ENCODE measurements at places on chromosomes 6 and 20.
A peak's percentile ranks its signal among the peaks of the same experiment; 100 is the strongest.

GRCh38 chr6:66245231-66245630 is 538.2 kb upstream of the EYS start:
- DNase-seq: no peak

DNA sequence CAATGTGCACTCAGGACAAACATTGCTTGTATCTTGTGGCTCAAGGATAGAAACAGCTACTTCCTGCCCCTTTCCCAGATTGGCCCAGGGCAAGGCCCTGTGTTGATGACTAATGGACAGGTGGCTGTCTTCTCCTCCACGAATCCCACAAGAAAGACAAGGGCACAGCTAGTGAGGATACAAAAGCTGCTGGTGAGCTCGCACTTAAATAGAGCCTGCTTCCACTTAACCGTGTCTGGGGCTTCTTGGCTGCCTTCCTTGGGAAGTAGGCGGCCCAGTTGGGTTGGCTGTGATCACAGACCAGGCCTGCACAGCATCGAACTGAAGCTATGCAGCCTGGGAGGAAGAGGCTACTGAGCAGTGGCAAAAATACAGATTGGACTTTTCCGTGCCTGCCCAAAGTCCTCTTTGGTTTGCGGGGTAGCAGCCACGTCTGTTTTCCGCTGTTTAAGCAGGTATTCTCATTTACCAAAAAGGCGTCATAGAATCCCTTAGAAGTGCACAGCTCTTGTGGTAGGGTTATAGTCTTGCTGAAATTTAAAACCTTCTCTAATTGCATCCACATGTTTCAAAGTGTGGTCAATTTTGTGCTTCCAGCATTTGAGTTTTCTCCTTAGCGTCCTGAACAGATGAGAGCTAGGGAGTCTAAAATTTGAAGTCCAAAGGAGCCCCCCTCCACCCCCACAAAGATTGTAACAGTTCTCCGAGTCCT is 23.0 kb upstream of the NAA20 start:
- DNase-seq: peak; percentile 66

GRCh38 chr20:62838128-62838891 is 21.5 kb downstream of the COL9A3 start:
- DNase-seq: peak; percentile 56

DNA sequence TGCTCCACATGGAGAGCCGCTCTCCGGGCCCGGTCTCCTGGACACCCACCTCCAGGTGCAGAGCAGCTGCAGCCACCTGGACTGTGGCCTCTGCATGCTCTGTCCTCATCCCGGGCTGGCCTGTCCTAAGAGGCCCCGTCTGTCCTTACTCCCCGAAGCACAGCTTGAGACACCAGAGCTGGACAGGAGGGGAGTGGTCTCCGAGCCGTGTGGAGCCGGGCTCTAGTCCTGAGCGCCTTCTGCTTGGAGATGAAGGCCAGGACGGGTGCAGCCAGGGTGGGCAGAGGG is 6.7 kb upstream of the NTSR1 start:
- DNase-seq: no peak

DNA sequence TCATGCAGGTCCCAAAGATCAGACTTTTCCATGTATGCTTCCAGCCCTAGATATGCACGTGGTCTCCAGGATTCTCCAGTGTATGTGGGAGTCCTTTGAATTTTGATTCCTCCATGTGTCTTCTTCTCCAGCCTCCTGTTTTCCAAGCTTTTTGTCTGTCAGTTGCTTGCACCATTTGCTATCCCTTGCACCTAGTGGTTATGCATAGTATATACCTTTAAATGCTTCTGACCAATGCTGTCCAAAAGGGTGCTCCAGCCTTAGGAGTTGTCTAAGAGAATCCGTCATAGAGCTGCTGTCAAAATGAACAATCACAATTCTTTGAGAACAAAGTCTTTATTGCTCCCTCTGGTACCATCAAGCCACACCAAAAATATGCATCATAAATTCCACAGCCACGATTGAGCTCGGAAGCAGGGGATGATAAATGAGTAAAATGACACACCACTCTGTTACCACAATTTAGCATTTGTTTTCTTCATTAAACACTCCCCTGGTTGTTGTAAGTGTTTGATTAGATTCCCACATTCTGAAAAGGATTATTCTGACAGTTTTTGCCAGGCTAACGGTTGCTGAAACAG is 706.2 kb upstream of the GJE1 start:
- DNase-seq: no peak

GRCh38 chr6:23828861-23829260 is 297.2 kb upstream of the NRSN1 start:
- no peak for DNase-seq

GRCh38 chr6:167208819-167209576 is 51.2 kb upstream of the GPR31 start:
- DNase-seq: no peak

DNA sequence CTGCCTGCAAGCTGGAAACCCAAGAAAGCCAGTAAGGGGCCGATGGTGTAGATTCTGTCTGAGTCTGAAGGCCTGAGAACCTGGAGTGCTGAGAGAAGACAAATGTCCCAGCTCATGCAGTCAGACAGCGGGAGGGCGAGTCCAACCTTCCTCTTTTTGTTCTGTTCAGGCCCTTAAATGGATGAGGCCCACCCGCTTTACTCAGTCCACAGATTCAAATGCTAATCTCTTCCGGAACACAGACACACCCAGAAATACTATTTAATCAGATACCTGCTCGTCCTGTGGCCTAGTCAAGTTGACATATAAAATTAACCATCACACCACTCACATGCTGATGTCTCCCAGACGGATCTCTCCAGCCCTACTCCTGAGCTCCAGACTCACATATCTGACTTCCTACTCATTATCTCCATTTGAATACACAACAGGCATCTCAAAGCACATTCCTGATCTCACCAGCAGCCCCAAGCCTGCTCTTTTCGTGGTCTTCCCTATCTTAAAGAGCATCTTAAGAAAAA is 26.7 kb upstream of the SRC start:
- no peak for DNase-seq

GRCh38 chr6:50305660-50306059 is 255.9 kb upstream of the DEFB112 start:
- no peak for DNase-seq

GRCh38 chr6:9437836-9438235 is 977.0 kb downstream of the TFAP2A start:
- DNase-seq: no peak

GRCh38 chr6:149380523-149380922 is 19.5 kb upstream of the SUMO4 start:
- no peak for DNase-seq

DNA sequence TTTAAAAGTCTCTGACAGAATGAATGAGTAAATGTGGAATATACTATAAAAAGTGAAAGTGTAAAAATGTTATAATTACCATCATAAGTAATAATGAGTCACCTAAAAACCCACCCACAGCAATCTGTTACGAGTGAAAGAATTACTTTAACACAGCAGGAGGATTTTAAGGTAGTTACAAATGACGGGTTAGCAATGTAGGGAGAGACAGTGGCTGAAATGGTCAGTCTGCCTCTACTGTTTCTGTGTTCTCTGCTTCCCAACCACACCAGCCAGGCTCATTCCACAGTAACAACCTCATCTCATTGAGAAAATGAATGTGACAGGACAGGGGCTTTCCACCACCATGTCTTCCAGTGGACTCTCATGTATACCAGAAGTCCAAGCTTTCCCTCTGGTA is 124.4 kb upstream of the KCNK16 start:
- no peak for DNase-seq

- DNase-seq: no peak
Measured at GRCh38 chr6:3349388-3350251, 90.9 kb downstream of the PSMG4 start.

GRCh38 chr6:150813993-150814359 is 51.5 kb upstream of the MTHFD1L start:
- DNase-seq: no peak

- no peak for DNase-seq
Measured at GRCh38 chr20:48856130-48856529, 28.3 kb upstream of the PREX1 start.

DNA sequence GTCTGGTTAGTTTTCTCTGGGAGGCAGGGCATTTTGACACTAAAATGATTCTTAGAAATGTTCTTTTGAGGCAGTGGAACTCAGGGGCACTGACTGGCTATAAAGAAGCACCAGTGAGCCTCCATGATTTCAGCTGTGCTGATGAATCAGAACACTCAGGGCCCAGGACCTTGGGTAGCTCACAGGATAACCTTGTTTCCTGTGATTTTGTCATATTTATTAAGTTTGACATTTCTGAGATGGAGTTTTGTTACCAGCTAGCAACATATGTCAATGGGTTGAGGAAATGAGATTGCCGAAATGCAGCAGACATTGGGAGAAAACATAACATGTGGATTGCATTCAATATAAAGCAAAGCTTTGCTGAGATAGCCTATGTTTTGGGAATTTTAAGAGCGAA is 802.4 kb downstream of the EYS start:
- no peak for DNase-seq

DNA sequence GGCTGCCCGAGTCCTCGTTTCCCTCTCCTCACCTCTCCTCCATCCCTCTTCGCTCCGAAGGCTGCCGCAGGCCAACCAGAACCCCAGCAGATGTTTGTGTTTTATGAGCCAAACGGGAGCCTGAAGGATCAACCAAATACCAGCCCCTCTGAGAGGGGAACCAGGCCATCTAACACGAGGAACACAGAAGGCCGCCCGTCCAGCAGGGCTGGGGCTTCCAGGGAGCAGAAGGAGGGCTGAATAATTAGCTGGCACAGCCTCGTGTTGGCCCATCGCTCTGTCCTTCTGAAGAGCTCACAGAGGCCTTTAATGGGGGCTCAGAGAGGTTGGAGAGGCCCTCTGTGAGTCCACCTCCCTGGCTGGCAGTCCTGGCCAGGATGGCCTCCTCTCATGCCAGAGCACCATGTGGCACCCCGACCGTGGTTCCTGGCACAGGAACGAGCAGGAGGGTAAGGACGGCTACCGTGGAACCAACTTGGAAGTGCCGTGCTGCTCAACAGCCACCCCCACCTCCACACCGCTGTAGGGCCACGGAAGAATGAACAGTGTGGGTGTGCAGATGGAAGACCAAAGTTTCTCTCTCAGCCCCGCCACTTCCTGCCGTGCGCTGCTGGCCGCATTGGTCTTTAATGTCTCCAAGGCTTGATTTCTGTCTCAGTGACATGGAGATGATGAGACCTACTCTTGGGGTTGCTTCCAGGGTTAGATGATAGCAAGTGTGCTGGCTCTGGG is 155.2 kb downstream of the SCML4 start:
- DNase-seq: no peak

DNA sequence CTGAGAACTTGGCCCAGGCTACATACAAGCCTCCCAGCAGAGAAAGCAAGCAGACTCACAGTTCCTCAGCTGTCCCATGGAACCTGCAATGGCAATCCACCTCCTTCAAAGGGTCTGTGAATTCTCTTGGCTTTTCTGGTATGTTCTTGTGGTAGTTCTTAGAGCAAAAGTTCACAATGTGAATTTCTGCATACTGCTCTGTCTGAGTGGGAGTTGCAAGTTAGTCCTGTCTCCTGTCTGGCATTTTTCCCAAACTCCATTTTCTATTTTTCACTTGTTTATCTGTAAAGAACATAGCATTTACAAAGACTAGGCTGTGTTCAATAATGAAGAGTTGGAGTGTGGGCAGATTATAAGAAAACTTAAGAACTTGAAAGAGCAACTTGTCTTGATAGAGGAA is 269.9 kb downstream of the BCKDHB start:
- DNase-seq: no peak

GRCh38 chr6:55069132-55069781 is 105.1 kb upstream of the HCRTR2 start:
- DNase-seq: peak; percentile 23

GRCh38 chr6:85669735-85670194 is 27.1 kb upstream of the SYNCRIP start:
- no peak for DNase-seq

DNA sequence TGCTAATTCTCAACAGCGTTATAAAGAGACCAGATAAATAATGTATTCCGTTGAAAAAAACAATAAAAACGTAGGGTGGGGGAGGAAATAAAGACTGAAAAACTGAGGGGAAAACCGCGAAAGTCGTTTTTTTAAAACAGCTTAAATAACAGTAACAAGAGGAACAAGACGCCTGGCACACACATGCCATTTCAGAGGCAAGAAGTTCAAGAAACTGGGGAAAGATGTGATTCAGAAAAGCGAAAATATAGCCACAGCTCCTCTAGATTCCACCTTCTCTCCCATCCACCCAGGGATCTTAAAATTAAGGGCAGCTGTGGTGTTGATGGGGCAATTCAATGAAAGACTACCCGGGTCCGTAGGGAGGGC is 1.3 kb downstream of the EPB41L2 start:
- no peak for DNase-seq

DNA sequence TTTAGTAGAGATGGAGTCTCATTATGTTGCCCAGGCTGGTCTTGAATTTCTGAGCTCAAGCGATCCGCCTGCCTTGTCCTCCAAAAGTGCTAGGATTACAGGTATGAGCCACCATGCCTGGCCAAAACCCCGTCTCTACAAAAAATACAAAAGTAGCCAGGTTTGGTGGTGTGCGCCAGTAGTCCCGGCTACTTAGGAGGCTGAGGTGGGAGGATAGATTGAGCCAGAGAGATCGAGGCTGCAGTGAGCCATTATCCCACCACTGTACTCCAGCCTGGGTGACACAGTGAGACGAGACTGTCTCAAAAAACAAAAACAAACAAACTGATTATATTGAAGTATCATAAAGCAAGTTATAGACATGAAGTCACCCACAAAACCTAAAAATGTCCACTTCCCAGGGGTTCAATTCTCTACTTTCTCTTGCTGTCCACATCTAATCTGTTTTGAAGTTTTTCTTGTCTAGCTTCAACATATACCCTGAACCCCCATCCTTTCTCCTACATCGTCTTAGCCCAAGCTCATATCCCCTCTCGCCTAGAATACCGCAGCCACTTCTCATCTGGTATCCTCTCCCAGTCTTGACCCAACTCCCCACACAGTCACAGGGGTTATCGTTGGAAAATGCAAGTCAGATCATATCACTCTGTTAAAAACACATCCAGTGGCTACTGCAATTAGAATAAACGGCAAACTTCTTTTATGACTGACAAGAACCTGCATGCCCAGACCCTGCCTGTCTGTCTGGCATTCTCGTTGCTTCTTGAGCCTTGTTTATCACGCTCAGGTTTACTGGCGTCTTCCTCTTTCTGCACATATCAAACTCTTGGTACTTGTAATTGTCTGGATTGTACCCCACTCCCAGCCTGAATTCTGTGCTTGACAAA is 20.1 kb upstream of the NCOA3 start:
- DNase-seq: no peak

GRCh38 chr6:106097411-106098231 is 11.5 kb downstream of the PRDM1 start:
- DNase-seq: no peak

DNA sequence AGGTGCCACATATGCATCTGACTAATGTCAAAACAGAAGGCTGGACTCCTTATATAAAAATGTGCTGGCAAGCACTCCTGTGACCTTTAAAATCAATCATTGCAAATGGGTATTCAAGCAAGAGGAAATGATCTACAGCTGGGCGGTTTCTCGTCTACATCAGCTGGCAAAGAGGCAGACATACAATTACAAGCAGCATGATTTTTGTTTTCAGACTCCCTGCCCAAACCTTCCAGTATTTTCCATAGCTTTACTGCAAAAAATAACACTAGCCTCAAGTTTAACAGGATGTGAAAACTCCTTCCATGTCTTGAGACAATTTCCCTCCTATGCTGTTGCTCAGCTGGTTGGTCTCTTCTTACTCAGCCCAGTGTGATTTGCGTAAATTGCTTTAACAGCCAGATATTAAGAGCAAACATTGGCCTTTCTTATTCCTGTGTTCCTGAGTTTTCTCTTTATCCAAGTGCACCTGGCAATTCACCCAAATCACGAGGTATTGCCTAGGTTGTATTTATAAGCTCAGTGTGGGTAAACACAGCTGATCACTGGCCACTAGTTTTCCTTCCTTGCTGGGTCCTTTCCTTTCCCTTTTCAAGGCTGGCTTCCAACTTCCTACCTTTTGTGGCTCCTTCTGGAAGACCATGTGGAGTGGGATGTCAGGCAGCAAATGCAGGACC is 130.4 kb downstream of the MOXD1 start:
- DNase-seq: peak; percentile 60

Measured in left hindlimb (tissue), 1 donor.